NCI-H2081 treated with DMSO at 0.1 percent for 48 hours (cell line): ENCODE measurements at places on chromosomes 2 and 18.

GRCh38 chr18:43572163-43572562 is 294.9 kb upstream of the SYT4 start:
- no peak for DNase-seq

DNA sequence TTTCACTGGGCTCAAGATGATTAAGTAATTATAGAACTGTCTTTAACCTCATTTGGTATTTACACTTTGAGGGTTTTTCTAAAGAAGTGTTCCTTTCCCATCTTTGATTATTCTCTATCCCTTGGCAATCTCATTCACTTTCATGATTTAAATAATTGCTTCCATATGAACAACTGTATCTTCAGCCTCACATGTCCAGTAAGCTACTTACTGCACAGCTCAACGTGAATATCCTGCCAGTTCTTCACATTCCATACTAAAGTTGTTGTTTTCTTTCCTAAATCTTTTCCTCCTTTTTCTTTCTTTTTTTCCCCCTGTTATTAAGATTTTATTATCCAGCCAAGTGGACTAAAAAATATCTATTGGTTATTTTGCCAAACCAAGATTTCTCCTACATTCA is 37.7 kb downstream of the ZC3H15 start:
- no peak for DNase-seq

- no peak for DNase-seq
These were observed 131.1 kb downstream of the HNMT start for GRCh38 chr2:138095336-138095735.

DNA sequence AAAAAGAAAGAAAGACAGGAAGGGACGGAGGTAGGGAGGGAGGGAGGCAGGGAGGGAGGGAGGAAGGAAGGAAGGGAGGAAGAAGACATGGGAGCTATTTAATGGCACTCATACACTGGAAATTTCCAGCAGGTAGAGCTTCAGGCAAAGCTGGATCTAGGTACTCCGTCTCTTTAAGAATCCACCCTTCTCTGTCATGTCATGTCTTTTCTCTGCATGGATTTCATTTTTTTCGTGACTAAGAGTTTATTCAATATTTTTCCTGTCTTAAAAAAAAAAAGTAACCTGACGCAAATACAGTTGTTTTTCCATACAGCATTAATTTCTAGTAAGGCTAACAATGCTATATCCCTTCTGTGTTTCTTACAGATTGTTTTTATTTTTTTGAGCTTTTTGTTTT is 56.3 kb upstream of the MCFD2 start:
- no peak for DNase-seq

- no peak for DNase-seq
These were observed 62.7 kb upstream of the ST3GAL5 start for GRCh38 chr2:85951351-85952067.

DNA sequence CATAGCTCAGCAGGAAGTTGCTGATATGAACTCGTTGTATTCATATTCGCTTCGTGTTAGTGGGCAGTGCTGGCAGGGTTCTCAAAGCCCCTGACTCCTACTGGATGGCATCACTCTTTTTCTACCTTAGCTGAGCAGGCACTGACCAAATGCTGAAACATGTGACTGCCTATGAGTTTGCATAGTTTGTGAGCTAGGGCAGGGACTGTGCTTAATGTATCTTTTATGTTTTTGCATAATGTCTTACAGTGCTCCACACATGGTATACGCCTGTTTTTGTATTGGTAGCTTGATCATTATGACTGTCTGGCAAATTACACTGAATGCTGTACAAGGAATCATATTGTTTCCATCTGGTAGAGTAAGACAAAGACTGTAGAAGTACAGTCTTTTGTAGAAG is 305.3 kb downstream of the PARD3B start:
- DNase-seq, result no peak

GRCh38 chr2:15582710-15583357 is 8.8 kb upstream of the DDX1 start:
- no peak for DNase-seq

DNA sequence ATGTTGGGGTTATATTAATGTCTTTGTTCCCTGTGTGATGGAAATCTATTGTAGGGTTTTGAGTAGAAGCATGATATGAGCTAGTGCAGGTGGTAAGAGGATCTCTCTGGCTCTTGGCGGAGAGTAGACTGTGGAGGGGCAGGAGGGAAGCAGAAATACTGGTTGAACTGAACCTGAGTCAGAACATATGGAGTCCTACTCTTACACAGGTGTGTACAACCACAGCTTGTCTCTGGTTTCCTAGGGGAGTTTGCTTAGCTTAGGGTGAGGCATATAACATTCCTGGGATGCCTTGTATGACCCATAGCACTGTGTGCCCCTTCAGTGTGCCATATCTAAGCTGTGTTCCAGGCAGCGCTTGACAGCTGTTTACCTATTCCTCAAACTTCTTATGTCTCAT is 97.3 kb upstream of the GCFC2 start:
- DNase-seq, result no peak

GRCh38 chr2:158655628-158656027 is 139.5 kb upstream of the DAPL1 start:
- DNase-seq, result no peak

GRCh38 chr2:200042944-200043343 is 87.6 kb downstream of the MAIP1 start:
- no peak for DNase-seq

- DNase-seq, result no peak
These were observed 40.7 kb downstream of the SOS1 start for GRCh38 chr2:39080152-39080551.

- no peak for DNase-seq
These were observed 73.0 kb downstream of the CHRNA1 start for GRCh38 chr2:174691201-174691779.

DNA sequence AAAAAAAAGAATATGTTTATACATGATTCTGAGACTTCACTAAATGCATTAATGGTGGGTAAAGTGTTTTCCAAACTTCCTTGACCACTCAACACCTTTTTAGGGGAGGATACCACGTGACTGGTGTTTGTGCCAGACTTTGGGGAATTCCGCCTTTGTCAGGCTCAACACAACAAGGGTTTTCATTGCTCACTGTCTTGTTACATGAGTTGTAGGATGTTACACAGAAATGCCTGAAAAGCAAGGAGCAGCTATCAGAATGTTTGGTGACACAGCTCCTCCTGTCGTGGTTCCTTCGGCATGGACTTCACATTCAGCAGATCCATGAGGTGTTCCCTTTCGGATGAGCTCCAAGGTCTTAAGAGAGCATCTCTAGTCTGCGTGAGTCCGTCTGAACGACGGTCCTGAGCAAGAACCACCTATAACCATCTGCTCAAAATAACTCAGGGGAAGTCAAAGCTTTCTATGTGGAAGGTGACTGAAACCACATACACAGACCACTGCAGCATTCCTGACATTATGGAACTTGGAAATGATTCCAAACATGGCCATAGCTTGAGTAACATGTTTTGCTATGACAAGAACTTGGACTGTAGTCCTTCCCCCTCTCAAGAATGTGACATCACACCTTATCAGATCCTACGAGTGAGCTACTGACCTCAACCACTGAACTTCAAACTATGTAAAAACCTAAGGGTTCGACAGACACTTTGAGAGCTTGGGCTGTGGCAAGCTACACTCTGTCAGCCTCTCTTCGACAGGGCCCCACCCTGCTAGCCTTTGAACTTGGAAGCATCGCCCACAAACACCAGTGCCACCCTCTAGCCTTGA is 57.5 kb downstream of the MCFD2 start:
- DNase-seq, result no peak

DNA sequence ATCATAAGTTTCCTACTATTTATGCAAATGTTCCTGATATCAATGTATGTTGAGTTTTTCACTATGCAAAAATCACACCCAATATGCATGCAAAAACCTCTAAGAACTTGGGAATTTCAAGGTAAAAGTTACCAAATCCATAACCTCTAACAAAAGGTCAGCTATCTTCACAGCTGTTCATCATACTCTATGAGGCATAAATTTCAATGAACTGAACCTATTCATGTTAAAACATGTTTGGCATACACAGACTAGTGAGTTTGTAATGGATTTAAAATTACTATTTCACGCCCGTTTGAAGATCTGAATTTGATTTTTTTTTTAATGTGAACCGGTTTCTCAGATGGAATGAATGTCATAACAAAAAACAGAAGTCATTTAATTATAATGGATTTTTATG is 100.2 kb downstream of the ATAD2B start:
- no peak for DNase-seq

DNA sequence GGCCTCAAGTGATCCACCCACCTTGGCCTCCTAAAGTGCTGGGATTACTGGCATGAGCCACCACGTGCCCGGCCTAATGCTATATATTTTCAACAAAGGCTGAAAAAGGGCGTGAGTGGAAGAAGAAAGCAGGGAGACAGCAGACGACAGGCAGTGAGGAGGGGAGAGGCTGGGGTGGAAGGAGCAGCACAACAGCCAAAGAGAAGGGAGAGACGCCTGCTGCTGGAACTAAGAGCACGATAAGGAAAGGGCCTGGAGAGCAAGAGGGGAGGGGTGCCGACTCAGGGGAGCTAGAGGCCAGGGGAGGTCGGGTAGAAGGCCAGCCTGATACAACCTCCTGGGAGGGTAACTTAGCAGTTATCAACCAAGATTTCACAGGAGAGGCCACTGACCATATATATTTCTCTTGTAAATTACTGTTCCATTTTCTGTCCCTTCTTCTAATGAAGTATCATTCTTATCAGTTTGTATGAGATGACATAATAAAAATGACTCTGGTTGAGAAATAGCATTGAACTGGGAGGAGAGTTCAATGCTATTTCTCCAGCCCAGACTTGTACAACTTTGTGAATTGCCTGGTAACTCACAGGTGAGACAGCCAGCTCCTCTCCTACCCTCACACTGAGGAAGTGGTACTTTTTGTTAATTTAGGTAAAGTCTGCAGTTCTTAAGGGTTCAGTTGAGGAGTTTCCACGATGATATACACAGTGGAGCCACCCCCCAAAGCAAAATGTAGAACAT is 5.8 kb upstream of the RNU4ATAC start:
- DNase-seq, result no peak

GRCh38 chr2:138494265-138494966 is 7.2 kb upstream of the SPOPL start:
- no peak for DNase-seq

DNA sequence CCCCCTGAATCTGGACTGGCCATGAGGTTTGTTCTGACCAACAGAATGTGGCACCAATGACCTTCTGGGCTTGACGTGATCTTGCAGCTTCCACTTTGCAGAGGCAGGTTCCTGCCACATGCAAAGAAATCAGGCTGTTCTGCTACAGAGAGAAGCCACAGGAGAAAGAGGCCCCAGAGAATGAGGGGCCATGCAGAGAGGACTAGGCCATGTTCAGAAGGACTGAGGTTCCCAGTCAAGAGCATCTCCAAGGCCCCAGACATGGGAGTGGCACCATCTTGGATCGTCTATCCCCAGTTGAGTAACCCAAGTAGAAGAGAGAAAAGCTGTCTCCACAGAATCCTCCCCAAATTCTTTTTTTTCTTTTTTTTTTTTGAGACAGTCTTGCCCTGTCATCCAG is 131.1 kb downstream of the ZBTB7C start:
- DNase-seq, result no peak

- no peak for DNase-seq
These were observed 111.6 kb downstream of the FAM210A start for GRCh38 chr18:13614641-13615288.

GRCh38 chr2:19810148-19810547 is 91.6 kb downstream of the TTC32 start:
- DNase-seq, result no peak

- DNase-seq, result peak; percentile 25
These were observed 56.0 kb downstream of the HDAC4 start for GRCh38 chr2:239344857-239345216.

DNA sequence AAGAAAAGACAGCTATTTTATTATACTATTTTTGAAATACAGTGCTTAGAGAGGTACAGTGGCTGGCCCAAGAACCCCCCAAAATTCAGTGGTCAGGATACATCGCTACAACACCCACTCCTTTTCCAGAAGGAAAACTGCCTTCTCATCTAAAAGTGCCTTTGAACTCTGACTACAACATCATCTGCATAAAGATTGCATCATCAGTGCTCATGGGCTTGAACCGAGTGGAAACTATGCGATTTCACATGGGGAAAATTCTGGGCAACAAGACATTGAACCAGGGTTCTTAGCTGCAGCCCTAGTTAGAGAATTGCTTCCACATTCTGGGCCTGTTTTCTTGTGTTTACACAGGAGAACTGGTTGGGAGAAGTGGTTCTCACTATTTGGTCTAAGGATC is 294.6 kb upstream of the SLC14A2 start:
- DNase-seq, result no peak

DNA sequence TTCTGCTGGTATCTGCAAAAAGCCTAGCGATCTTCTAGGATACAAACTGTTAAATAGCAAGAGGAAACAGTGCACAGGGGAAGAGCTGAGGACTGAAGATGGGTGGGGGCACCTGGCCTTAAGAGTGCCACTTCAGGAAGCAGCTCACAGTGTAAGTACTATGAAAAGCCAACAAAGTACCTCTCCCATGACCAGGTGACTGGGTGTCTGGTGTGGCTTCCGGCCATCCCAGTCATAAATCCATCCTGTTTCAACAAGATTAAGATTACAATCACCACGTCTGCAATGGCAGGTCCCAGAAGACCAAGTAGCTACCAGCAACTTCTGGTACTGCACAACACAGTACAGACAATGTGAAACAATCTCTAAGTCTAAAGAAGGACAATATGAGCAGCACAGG is 15.9 kb downstream of the ERFE start:
- no peak for DNase-seq

DNA sequence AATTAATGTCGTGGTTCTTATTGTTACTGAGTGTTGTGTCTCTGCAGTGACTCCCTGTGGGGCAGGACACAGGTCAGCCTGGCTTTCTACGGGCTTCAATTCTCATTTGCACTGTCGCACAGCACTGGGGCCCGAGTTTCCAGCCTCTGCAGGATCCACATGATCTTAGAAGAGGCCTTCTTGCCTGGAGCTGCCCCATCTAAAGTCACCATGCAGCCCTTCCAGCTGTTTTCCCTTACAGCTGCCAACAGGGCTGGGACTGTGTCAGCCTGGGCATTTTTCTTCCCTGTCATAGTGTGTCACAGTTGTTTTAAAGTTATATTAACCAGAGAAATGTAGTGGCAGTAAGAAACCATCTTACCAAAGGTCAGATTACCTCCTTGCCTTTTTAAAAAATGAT is 27.0 kb downstream of the FHL2 start:
- no peak for DNase-seq

- DNase-seq, result no peak
These were observed 11.0 kb upstream of the LGALSL start for GRCh38 chr2:64442801-64443429.

DNA sequence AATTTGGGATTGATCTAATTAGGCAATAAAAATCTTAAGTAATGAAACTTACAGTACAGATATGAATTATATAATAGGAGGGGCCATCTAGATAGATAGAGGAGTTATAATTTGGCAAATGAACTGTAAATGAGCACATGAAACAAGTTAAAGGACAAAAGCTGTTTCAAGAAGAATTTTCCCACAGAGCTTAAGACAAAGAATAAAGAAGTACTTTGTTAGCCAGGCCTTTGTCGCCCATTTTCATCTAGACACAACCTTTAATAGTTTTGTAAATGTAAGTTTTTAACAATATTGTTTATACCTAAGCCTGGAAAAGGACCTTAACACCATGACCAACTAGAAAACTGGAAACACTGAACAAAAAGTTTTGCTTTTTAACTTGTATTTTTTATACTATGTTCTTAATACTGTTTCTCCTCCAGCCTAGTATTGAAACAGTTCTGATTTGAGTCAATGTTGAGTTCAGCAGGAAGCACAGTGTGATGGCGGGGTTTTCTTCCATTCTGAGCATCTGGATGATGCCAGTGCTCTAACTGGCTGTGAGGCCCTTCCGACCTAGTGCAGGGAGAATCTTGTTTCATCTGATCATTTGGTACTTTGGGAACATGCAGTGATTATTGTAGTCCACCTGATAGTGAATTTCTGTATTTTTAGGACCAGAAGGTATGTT is 37.6 kb downstream of the FARP2 start:
- no peak for DNase-seq

- DNase-seq, result no peak
These were observed 254.0 kb downstream of the CYP26B1 start for GRCh38 chr2:71893646-71894045.
